ENCODE measurements at places on chromosomes 12 and 14. TPM values are rescaled to one million over a fixed set of nuclear protein-coding genes. Genes with fewer than 3 reads are reported as not detected.

Gene MANSC4
- total RNA-seq = not detected

- no peak overlapping the region for H3K27ac ChIP-seq
- DNase-seq = no peak
- no peaks in the 10 kb centered on the region for H3K36me3 ChIP-seq
- H3K4me1 ChIP-seq = peaks cover 21% of the 10 kb centered on the region
Observed at GRCh38 chr12:122028165-122028904, 6.7 kb downstream of the BCL7A start.

DNA sequence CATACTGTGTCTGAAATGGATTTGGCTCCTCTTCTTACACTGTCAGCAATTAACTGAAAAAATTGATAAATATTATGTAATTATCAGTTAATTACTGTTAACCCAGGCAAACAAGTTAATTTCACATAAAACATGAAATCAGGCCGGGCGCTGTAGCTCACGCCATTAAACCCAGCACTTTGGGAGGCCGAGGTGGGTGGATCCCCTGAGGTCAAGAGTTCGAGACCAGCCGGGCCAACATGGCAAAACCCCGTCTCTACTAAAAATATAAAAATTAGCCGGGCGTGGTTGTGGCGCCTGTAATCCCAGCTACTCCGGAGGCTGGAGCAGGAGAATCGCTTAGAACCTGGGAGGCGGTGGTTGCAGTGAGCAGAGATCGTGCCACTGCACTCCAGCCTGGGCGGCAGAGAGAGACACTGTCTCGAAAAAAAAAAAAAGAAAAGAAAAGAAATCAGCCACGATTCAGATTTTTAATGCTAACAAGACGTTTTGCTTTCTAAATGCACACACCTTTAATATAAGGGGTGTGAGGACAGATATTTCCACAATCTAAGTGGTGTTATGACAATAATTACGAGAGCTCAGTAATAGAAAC lies 473 bp upstream of the TMEM19 start:
- peaks cover 8% of the 10 kb centered on the region for H3K4me1 ChIP-seq
- no peaks in the 10 kb centered on the region for H3K27me3 ChIP-seq
- DNase-seq = no peak

DNA sequence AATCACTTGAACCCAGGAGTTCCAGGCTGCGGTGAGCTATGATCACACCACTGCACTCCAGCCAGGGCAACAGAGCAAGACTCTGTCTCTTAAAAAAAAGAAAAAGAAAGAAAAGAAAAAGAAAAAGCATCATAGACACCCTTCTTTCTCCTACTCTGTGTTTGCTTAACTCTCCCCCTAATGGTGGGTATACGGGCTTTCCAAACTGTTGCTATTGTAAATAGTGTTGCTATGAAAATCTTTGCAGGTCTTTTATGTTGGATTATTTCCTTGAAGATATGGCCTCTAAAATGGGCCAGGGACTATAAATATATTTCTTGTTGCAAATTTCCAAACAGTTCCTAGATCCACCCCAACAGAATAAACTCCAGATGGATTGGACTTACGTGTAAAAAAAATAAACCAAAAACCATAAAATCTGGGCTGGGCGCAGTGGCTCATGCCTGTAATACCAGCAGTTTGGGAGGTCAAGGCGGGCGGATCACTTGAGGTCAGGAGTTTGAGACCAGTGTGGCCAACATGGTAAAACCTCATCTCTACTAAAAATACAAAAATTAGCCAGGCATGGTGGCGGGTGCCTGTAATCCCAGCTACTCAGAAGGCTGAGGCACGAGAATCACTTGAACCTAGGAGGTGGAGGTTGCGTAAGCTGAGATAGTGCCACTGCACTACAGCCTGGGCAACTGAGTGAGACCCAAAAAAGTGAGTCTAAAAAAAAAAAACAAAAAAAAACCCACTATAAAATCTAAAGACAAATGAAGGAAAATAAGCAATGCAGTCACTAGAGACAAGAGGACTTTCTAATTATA lies 25.9 kb downstream of the NFKBIA start:
- peak overlapping the region; percentile 18 for H3K27ac ChIP-seq
- no peaks in the 10 kb centered on the region for H3K27me3 ChIP-seq
- DNase-seq = no peak
- no peak overlapping the region for H3K4me3 ChIP-seq

- H3K27me3 ChIP-seq = peaks cover 31% of the 10 kb centered on the region
- H3K4me1 ChIP-seq = peaks cover 16% of the 10 kb centered on the region
- H3K27ac ChIP-seq = no peak overlapping the region
- H3K4me3 ChIP-seq = no peak overlapping the region
Observed at GRCh38 chr12:113058553-113058952, 2.0 kb downstream of the DTX1 start.
